ENCODE measurements at places on chromosomes 3 and 15. TPM values are rescaled to one million over a fixed set of nuclear protein-coding genes. Genes with fewer than 3 reads are reported as not detected.
A peak's percentile ranks its signal among the peaks of the same experiment; 100 is the strongest.

- H3K36me3 ChIP-seq, result no peaks in the 10 kb centered on the region
- H3K4me1 ChIP-seq, result peaks cover 40% of the 10 kb centered on the region
- H3K27me3 ChIP-seq, result peaks cover 95% of the 10 kb centered on the region
- H3K27ac ChIP-seq, result no peak overlapping the region
These were observed 1.2 kb downstream of the DUOX2 start for GRCh38 chr15:45112591-45113379.

GRCh38 chr3:71069797-71070196, 513.7 kb downstream of the FOXP1 start:
- no peak overlapping the region for H3K27ac ChIP-seq
- H3K4me1 ChIP-seq, result peaks cover 40% of the 10 kb centered on the region
- peak; percentile 72 for DNase-seq
- no peak overlapping the region for H3K4me3 ChIP-seq
- no peaks in the 10 kb centered on the region for H3K27me3 ChIP-seq
- no peaks in the 10 kb centered on the region for H3K36me3 ChIP-seq

DNA sequence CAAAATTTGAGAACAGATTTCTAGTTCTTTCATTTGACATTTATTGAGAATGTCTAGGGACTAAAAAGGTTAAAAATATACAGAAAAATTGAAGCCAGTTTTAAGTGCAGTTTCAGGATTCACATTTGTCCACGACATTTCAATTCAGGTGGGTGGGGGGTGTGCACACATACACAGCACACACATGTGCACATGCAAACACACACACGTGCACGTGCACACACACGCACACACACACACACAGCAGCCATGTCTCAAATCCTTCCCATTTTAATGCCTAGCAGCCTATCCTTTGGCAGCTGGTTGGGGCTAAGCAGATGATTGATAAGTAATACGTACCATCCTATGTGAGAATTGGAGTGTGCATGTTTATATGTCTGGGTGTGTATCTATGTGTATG, 238.3 kb upstream of the TRIM42 start:
- no peaks in the 10 kb centered on the region for H3K27me3 ChIP-seq
- H3K36me3 ChIP-seq, result no peaks in the 10 kb centered on the region
- H3K27ac ChIP-seq, result no peak overlapping the region
- no peak overlapping the region for H3K4me3 ChIP-seq

GRCh38 chr3:27431116-27431515, 53.1 kb downstream of the SLC4A7 start:
- no peak overlapping the region for H3K27ac ChIP-seq
- H3K4me1 ChIP-seq, result no peaks in the 10 kb centered on the region
- no peak for DNase-seq
- peaks cover 19% of the 10 kb centered on the region for H3K36me3 ChIP-seq

GRCh38 chr3:131786386-131786785, 248.4 kb downstream of the CPNE4 start:
- H3K27ac ChIP-seq, result no peak overlapping the region
- H3K4me1 ChIP-seq, result no peaks in the 10 kb centered on the region
- no peaks in the 10 kb centered on the region for H3K36me3 ChIP-seq
- DNase-seq, result no peak
- H3K4me3 ChIP-seq, result no peak overlapping the region
- no peaks in the 10 kb centered on the region for H3K27me3 ChIP-seq

Gene RUVBL1
- 134 TPM for total RNA-seq

Data from GM23338 (cell line).